ENCODE measurements at places on chromosomes 4 and X.

DNA sequence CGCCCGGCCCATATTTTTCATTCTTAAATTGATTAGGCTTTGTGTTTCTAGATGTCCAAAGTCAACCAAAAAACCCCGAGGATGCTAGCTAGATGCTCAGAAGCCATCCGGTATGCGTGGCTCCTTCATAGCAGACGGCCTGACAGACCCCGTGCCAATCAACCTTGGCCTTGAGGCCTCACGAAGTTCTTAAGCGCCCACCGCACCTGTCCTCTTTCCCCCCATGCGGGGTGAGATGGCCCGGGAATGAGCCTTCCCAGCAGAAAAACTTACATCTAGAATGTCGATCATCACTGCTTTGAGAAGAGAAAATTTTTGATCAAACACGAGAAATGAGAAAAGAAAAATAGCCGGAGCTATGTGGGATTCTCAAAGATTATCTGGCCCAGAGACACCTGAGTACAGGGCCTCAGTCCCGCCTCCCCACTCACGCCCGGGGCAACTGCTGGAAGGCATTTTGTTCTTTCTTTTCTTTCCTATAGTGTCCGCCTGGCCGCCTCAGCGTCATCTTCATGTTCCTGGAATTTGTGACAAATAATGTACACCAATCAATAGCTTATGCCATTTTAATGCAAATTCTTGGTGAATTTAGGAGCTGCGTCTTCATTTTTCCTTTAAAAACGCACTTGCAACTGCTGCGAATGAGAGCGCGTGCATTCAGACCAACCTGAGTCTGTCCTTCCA is 1.6 kb upstream of the NAT8L start:
- no peak for DNase-seq

GRCh38 chr4:8939160-8939839 is 67.7 kb upstream of the HMX1 start:
- DNase-seq = no peak

DNA sequence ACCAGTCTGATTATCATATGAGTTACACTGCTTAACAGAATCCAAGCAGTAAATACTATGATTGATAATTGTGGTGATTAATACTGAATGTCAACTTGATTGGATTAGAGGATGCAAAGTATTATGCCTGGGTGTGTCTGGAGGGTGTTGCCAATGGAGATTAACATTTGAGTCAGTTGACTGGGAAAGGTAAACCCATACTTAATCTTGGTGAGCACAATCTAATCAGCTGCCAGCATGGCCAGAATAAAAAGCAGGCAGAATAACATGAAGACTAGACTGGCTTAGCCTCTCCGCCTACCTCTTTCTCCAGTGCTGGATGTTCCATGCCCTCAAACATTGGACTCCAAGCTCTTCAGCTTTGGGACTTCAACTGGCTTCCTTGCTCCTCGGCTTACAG is 961.3 kb downstream of the ADGRL3 start:
- DNase-seq = no peak

- DNase-seq = no peak
Measured at GRCh38 chrX:136759968-136760367, 20.8 kb downstream of the ARHGEF6 start.

DNA sequence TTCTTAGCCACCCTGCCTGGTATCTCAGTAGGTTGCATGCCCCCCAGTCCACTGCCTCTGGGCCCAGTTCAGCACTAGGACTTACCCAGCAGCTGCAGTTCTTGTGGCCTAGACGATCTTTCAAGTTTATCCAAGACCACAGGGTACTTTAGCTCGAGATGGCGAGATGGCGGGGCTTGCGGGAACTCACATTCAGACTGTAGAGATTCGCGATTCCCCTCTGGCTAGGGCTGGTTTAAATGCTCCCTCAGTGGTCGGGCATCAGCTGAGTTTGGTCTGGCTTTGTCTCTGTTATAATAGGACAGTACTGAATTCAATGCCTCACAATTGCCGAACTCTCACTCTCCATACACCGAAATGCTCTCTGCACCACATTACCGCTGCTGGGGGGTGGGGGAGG is 18.4 kb upstream of the RFC1 start:
- no peak for DNase-seq

- DNase-seq = peak; percentile 20
Measured at GRCh38 chr4:128288689-128289106, 1.1 kb upstream of the PGRMC2 start.

Data from T-helper 22 cell (primary cell).